ENCODE measurements at places on chromosomes 5 and 9.

GRCh38 chr5:79011219-79011836 is 26.2 kb upstream of the ARSB start:
- DNase-seq = no peak

GRCh38 chr5:60903356-60903755 is 41.5 kb downstream of the ERCC8 start:
- peak; percentile 12 for DNase-seq

GRCh38 chr9:75990576-75991304 is 100.3 kb downstream of the PCSK5 start:
- DNase-seq = no peak

- DNase-seq = peak; percentile 55
These were observed 809 bp downstream of the SLC44A1 start for GRCh38 chr9:105245029-105245890.

- no peak for DNase-seq
These were observed 20.8 kb upstream of the KIF2A start for GRCh38 chr5:62284946-62285891.
